ENCODE measurements at places on chromosomes 5 and 9. TPM values are rescaled to one million over a fixed set of nuclear protein-coding genes. Genes with fewer than 3 reads are reported as not detected.

GRCh38 chr9:73741316-73741715 is 589.7 kb downstream of the ANXA1 start:
- H3K4me3 ChIP-seq = no peak overlapping the region
- DNase-seq = no peak
- no peaks in the 10 kb centered on the region for H3K27me3 ChIP-seq
- H3K27ac ChIP-seq = no peak overlapping the region
- no peaks in the 10 kb centered on the region for H3K36me3 ChIP-seq

GRCh38 chr5:138753794-138754698 is 821 bp downstream of the CTNNA1 start:
- peaks cover 8% of the 10 kb centered on the region for H3K36me3 ChIP-seq
- peak overlapping the region; percentile 70 for H3K4me3 ChIP-seq
- peaks cover 34% of the 10 kb centered on the region for H3K4me1 ChIP-seq
- peak; percentile 80 for DNase-seq

- peaks cover 94% of the 10 kb centered on the region for H3K4me1 ChIP-seq
- H3K4me3 ChIP-seq = no peak overlapping the region
Observed at GRCh38 chr5:169653091-169653490, 16.0 kb downstream of the DOCK2 start.

DNA sequence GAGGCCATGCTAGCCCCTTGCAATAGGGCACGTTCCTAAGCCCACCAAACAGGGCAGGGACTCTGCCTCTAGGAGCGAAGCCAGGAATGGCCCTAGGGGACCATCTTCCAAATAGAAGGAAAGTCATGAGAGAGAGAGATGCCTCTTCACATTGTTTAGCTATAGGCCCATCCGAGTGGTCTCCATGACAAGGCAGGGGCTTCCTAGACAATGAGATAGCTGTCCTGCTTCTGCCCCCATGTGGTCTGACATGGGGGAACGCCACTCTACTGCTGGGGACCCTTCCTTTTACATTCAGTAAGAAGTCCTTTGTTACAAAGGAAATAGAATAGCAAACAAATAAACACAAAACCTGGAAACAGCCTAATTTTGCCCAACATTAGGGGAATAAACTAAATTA is 17.9 kb upstream of the KIF4B start:
- peaks cover 9% of the 10 kb centered on the region for H3K27me3 ChIP-seq
- no peak overlapping the region for H3K4me3 ChIP-seq
- H3K27ac ChIP-seq = no peak overlapping the region

DNA sequence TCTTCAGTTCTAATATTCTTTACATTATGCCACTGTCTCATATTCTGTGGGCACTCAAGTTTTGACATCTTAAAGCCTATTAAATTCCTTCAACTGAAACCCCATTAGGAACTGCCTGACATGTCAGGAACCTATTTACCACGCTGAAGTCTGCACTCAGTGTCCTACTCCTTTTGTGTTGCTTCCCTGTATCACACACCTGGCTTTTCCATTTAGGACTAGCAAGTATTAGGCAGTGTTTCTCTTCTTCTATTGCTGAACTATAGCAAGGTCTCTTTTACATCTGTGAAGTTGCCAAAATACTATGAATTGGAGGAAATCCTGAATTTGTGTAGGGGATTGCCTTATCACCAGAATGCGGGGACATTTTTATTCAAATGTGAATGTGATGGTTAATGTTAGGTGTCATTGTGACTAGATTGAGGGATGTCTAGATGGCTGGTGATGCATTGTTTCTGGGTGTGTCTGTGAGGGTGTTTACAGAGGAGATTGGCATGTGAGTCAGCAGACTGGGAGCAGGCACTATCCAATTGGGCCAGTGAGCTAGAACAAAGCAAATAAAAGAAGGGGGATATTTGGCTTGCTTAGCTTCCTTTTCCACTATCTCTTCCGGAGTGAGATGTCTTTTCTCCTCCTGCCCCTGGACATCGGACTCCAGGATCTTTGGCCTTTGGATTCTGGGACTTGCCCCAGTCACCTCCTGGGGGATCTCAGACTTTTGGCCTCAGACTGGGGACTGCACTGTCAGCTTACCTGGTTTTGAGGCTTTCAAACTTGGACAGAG is 21.2 kb upstream of the VCAN start:
- H3K4me3 ChIP-seq = no peak overlapping the region
- no peak for DNase-seq
- H3K27ac ChIP-seq = no peak overlapping the region
- no peaks in the 10 kb centered on the region for H3K36me3 ChIP-seq
- H3K27me3 ChIP-seq = peaks cover 10% of the 10 kb centered on the region

GRCh38 chr5:39143151-39143860 is 69.1 kb upstream of the RICTOR start:
- H3K4me3 ChIP-seq = no peak overlapping the region
- H3K27me3 ChIP-seq = no peaks in the 10 kb centered on the region
- H3K27ac ChIP-seq = no peak overlapping the region
- peaks cover 34% of the 10 kb centered on the region for H3K4me1 ChIP-seq
- H3K36me3 ChIP-seq = peaks cover 7% of the 10 kb centered on the region
- DNase-seq = no peak

The PCDHGC5 gene
- total RNA-seq = not detected

The TCF7 gene
- total RNA-seq = 59.3 TPM

- peaks cover 38% of the 10 kb centered on the region for H3K4me1 ChIP-seq
- H3K27ac ChIP-seq = no peak overlapping the region
- no peak for DNase-seq
- H3K27me3 ChIP-seq = no peaks in the 10 kb centered on the region
- no peak overlapping the region for H3K4me3 ChIP-seq
Observed at GRCh38 chr5:151742870-151743294, 15.5 kb downstream of the ATOX1 start.

- H3K4me3 ChIP-seq = no peak overlapping the region
- no peaks in the 10 kb centered on the region for H3K36me3 ChIP-seq
- H3K27ac ChIP-seq = no peak overlapping the region
- no peaks in the 10 kb centered on the region for H3K4me1 ChIP-seq
- DNase-seq = no peak
- H3K27me3 ChIP-seq = no peaks in the 10 kb centered on the region
Observed at GRCh38 chr5:161001604-161002003, 149.6 kb upstream of the ATP10B start.

DNA sequence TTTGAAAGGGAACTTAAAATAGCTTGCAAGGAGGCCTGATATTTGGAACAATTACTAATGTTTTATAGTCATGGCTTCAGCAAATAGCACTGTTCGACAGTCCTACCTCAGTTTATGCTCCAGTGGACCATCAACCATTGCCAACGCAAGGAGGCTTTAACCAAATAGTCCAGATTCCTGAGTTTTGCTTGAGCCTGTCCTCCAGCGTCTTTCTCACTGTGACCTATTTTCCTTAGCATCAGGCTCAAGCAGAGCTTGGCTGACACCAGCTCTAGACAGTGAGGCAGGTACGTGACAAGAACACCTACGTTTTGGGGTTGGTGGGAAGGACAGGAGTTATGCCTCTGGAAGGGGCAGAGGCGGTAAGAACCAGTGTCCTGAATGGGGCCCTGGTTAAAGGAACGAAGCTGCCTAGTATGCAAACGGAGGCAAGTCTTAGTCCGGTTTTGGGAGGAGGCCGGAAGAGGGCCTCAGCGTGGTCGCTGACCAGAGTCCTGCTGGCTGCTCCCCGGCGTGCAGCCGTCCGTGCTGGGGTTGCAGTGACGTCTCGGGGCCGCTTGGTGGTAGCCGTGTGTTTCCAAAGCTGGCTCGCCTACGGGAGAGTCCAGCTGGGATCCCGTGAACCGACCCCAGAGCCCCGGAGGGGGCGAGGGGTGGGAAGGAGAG is 998 bp upstream of the FGF18 start:
- H3K36me3 ChIP-seq = peaks cover 1% of the 10 kb centered on the region
- peak overlapping the region; percentile 52 for H3K4me3 ChIP-seq
- H3K27me3 ChIP-seq = peaks cover 14% of the 10 kb centered on the region
- peaks cover 12% of the 10 kb centered on the region for H3K4me1 ChIP-seq

The OLFM1 gene
- total RNA-seq = not detected

DNA sequence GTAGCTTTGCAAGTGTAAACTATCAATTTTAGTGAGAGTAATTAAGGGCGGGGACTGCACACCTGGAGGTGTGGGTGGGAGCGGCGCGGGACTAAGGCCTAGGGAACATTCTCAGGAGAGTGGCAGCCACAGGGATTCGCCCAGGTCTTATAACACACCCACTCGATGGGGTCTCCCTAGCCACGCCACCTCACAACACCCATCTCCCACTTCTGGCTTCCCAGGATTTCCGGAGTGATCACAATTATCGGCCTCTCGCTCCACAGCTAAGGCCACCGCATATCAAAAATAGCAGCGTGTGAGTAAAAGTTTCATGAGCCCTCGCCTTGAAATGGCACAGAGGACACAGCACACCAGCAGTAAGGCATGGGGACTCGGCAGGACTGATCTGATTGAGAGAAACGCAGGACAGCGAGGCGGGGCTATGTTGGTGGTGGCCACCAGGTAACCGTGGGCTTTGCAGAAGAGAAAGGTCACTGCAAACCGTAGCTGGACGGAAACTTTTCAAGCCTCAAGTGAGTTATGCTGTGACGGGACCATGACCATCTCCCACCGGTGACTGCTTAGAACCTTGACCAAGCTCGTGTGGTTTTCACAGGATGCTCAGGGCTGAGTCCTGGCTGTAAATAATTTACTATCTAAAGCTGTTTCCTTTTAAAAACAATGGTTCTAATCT is 1.1 kb upstream of the LPAR1 start:
- DNase-seq = no peak
- no peak overlapping the region for H3K4me3 ChIP-seq
- H3K4me1 ChIP-seq = peaks cover 10% of the 10 kb centered on the region
- no peak overlapping the region for H3K27ac ChIP-seq

DNA sequence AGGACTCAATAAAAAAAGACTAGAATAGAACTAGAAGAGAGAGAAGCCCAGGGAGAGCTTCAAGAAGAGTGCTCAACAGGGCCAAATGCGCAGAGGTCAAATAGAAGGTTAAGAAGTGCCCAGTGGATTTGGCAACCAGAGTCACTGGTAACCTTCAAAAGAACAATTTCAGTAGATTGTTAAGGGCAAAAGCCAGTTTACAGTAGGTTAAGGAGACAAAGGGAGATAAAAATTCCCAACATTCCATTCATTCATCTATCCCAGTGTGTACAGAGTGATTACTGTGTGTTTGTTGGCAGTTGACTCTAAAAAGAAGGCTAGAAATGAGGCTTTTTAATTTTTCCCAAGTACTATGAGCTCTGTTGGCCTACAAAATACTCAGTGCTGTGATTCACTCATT is 69.4 kb downstream of the RIGI start:
- no peak for DNase-seq
- H3K4me3 ChIP-seq = no peak overlapping the region
- no peaks in the 10 kb centered on the region for H3K27me3 ChIP-seq
- no peaks in the 10 kb centered on the region for H3K4me1 ChIP-seq
- peaks cover 18% of the 10 kb centered on the region for H3K36me3 ChIP-seq
- no peak overlapping the region for H3K27ac ChIP-seq

DNA sequence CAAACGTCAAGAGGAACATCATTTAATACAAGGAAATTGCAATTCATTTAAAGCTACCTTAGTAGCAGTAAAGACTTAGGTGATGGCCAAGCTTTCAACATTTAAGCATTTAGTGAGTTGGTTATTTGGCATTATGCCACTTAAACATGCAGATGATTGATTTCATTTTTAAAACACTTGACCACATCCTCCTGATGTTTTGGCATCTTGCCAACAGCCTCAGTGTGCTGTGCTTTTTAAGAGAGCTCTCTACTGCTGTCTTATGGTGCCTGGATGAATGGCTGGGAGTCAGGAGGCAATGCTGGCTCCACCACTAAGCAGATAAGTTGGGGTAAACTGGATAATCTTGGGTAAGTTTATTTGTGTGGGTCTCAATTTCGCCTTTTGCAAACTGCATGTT is 364.5 kb downstream of the MAN2A1 start:
- no peaks in the 10 kb centered on the region for H3K27me3 ChIP-seq
- H3K36me3 ChIP-seq = no peaks in the 10 kb centered on the region
- DNase-seq = peak; percentile 79

DNA sequence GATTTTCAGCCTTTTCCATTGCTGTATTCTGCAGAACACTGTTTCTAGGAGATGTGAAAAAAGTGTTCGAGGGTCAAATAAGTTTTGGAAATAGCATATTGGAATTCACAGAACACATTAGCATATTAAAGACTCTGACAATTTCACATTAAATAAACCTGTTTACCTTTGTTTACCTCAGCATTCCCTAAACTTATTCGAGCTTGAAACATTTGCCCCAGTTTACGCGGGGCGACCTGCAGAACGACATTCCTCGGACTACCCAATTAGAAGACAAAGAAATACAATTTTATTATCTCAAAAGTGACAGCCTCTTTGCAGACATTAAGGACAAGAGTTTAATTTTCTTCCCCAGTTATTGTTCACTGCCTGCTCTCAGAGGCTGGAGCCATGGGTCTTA is 110.3 kb upstream of the NFIB start:
- H3K4me1 ChIP-seq = no peaks in the 10 kb centered on the region
- no peak overlapping the region for H3K27ac ChIP-seq
- no peaks in the 10 kb centered on the region for H3K36me3 ChIP-seq
- H3K27me3 ChIP-seq = peaks cover 5% of the 10 kb centered on the region

DNA sequence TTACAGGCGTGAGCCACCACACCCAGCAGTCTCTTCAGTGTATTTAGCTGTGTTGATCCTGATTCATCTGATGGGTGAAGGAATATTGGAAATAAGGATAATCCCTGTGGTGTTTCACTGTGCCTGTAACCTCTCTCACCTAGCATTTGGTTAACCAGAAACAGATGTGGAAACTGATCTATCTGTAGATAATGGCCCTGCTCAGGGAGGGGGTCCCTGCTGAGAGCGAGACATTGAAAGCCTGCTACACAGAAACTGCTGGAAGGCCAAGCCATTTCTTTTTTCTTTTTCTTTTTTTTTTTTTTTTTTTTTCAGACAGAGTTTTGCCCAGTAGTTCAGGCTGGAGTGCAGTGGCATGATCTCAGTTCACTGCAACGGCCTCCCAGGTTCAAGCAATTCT is 28.4 kb downstream of the QRFP start:
- H3K36me3 ChIP-seq = peaks cover 6% of the 10 kb centered on the region
- no peaks in the 10 kb centered on the region for H3K27me3 ChIP-seq
- no peak overlapping the region for H3K4me3 ChIP-seq
- H3K27ac ChIP-seq = no peak overlapping the region

The GARIN3 gene
- total RNA-seq = 1.4 TPM

The CAMK4 gene
- total RNA-seq = 33.3 TPM

- no peaks in the 10 kb centered on the region for H3K4me1 ChIP-seq
- H3K36me3 ChIP-seq = no peaks in the 10 kb centered on the region
- DNase-seq = no peak
- H3K27me3 ChIP-seq = peaks cover 15% of the 10 kb centered on the region
Observed at GRCh38 chr5:135944564-135944963, 10.2 kb downstream of the LECT2 start.

DNA sequence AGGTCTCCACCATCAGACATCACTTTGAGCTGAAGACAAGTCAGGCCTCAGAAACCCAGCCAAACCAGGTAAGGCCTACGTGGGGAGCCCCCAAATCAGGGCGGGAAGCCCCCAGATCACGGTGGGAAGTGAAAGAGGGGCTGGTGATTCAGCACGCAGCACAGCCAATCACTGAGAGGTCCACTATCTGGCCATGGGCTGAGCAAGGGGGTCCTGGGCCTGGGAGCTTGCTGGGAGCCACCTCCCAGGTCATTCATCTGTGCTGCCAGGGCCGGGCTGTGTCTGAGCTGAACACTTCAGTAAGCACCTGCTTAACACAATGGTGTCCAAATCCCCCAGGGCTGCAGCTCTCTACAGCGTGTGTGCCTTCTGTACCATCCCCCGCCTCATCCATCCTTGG is 15.5 kb downstream of the MED10 start:
- no peak for DNase-seq
- no peaks in the 10 kb centered on the region for H3K27me3 ChIP-seq
- peaks cover 14% of the 10 kb centered on the region for H3K4me1 ChIP-seq
- H3K36me3 ChIP-seq = peaks cover 42% of the 10 kb centered on the region

- H3K27ac ChIP-seq = no peak overlapping the region
- H3K4me1 ChIP-seq = no peaks in the 10 kb centered on the region
- H3K4me3 ChIP-seq = no peak overlapping the region
- no peaks in the 10 kb centered on the region for H3K36me3 ChIP-seq
Observed at GRCh38 chr9:19650312-19650711, 138.5 kb downstream of the SLC24A2 start.
